ENCODE measurements at places on chromosomes 13 and 19.

DNA sequence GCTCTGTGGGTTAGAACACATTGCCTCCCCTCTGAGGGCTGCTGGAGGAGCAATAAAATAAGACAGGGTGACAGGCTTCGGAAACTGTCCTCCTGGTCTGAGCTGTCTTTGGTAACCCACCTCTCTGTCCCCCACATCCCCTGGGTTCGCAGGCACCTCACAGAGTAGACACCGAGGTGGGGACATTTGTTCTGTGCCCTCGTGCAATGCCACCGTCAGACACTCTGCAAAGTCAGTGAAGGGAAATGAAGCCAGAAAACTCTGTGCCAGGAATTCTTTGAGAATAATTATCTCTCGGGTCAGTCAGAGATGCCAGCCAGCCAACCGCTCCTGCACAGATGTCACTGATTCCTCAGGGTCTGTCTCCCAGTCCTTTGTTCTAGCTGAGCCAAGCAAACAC is 493.6 kb downstream of the FOXO1 start:
- no peak for DNase-seq

DNA sequence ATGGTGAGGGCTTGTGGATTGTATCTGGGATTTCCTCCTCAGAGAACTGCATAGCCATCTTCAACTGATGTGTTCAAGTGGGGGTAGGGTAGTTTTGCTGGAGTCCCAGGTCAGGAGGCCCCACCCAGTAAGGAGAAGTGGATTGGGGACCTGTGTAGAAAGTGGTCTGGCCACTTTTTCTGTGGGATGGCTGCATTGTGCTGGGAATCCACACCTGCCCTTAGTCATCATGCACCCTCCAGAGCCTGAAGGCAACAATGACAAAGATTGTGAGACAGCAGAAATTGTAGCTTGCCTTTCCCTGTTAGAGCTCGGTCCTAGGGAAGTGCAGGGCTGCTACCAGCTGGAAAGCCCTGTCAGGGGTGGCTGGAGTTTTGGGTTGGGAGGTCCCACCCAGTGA is 255.4 kb downstream of the NDFIP2 start:
- no peak for DNase-seq

- no peak for DNase-seq
These were observed 80.1 kb downstream of the PTPRS start for GRCh38 chr19:5260381-5260967.

GRCh38 chr13:113548778-113549621 is 35.6 kb upstream of the TFDP1 start:
- DNase-seq: no peak

DNA sequence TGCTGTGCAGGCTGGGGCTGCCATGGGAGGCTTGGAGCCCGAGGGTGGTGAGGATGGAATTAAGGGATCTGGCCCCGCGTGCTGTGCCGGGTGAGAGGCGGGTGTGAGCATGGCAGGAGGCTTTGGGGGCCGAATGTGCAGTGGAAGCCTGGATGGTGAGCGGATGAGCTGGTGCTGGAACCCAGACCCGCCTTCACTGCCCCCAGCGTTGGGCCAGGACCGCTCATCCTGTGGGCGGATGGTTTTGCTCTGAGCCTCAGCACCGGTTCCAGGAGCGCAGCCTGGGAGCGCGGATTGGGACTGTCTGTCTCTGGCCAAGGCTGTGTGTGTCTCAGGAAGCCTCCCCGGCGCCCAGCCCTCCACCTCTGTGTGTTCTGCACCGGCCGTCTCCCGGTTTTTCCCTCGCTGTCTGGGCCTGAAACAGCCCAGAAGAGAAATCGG is 16.7 kb downstream of the KDM4B start:
- no peak for DNase-seq

GRCh38 chr13:104967836-104968630 is 1567.4 kb downstream of the EFNB2 start:
- DNase-seq: no peak

- DNase-seq: no peak
These were observed 541.8 kb upstream of the SLC10A2 start for GRCh38 chr13:103607995-103608394.

All from renal cortex interstitium (tissue), 15 donors.